Adipocyte (in vitro differentiated cells): ENCODE measurements at places on chromosomes 2 and 18.

DNA sequence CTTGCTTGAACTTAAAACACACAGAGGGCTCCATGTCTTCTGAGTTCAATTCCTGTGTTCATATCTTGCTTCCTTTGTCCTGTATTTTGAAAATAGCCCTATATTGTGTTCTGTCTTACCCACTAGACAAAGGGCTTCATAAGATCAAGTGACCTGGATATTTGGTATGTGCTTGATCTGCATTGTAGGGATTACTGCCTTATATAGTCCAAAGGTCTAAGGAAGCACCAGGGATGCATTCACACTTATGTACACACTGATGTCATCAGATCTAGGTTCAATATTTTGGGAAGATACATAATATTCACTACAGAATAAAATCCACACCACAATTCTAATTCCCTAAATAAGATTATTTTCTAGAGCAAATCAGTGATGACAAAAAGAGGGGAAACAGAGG is 278.0 kb upstream of the KYNU start:
- DNase-seq = no peak

DNA sequence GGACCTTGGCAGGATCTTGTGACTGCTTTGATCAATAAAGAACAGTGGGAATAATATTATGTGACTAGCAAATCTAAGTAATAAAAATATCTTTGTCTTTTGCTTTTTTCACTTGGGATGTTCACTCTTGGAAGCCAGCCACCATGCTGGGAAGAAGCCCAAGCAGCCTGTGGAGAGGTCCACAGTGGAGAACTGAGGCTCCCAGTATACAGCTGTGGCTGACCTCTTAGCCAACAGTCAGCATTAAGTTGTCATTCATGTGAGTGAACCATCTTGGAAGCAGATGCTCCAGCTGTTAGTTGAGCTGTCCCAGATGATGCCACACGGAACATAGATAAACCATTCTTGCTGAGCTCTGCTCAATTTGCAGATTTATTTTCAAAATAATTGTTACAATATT is 160.0 kb downstream of the OSR1 start:
- DNase-seq = no peak

DNA sequence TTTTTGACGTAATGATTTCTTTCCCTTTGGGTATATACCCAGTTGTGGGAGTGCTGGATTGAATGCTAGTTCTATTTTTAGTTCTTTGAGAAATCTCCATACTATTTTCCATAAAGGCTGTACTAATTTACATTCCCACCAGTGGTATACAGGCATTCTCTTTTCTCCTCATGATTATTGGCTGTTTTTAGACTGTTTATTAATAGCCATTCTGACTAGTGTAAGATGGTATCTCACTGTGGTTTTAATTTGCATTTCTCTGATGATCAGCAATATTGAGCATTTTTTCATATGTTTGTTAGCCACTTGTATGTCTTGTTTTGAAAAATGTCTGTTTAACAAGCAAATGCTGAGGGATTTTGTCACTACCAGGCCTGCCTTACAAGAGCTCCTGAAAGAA is 9.2 kb upstream of the CD28 start:
- DNase-seq = no peak

DNA sequence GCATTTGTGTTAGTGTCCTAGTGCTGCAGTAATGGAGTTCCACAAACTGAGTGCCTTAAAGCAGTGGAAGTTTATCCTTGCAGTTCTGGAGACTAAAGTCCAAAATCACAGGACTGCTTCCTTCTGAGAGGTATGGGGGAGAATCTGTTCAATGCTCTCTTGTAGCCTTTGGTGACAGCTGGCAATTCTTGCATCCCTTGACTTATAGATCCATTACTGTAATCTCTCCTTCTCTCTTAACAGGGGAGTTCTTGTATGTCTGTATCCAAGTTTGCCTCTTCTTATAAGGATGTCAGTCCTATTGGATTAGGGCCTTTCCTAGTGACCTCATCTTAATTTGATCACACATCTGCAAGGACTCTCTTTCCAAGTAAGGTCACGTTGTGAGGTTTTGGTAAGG is 69.9 kb downstream of the XRCC5 start:
- DNase-seq = no peak

GRCh38 chr2:27680571-27680970 is 16.9 kb downstream of the SLC4A1AP start:
- DNase-seq = no peak

DNA sequence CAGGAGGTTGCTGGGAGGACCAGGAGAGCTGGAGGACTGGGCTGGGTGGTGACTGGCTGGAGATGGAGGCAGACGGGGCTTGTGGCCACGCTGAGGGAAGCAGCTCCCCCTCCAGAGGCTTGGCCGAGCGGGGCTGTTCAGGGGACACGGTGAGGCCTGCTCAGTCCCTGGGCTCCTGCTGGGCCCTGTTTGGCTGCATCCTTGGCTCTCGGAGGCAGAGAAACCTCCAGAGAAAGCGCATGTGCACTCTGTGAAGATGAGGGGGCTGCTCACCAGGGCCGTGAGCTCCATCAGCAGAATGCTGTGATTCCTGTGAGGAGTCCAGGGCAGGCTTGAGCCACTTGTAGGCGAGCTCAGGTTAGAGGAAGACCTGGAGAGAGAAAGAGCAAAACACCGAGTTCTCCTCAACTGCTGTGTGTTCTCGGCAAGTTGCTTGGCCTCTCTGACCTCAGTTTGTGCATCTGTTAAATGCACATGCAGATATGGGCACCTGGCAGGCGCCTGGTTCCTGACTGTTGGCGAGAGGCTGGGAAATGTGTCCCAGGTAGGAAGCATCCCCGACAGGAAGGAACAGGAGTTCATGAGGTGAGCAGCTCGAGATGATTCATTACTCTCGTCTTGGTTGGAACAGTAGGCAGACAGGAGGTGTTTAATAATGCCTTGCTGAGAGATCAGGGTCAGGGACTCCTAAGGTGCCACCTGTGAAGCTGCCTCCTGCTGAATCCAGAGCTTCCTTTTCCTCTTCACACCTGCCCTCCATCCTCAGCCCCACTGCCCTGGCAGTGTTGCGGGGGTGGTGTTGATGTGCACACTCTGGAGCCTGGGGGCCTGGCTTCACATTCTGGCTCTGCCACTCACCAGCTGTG is 941 bp downstream of the ZAP70 start:
- no peak for DNase-seq

DNA sequence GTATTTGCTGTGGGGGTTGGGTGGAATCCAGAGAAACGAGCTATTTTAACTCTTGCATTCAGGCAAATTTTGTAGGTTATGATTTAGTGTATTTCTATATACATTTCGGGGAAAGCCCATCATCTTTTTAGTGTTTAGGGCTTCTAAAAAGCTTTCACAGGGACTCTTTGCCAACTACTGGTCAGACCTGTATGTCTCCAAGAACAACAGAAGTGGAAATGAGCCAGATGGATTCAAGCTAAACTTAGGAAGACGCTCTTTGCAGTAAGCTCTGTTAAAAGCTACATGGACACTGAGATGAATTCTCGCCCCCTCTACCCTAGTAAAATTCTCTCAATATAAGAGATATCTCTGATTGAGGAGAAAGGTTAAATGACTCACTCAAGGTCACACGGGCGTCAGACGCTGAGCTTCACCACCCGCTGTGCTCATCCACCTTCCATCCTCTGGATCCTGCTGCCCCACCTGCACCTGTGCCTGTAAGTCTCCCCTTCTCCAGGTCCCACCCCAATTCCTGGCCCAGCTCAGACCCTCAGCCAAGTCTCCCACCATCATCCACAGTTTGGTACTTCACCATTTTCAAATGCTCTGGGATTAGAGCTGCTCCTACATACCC is 85.6 kb downstream of the MARCHF4 start:
- DNase-seq = no peak

- no peak for DNase-seq
Measured at GRCh38 chr2:241762933-241763369, 13.7 kb upstream of the GAL3ST2 start.

- DNase-seq = peak; percentile 15
Measured at GRCh38 chr18:7872569-7872968, 305.5 kb downstream of the PTPRM start.
